Suppressor macrophage treated with lipopolysaccharide for 1 hour (primary cell): ENCODE measurements at places on chromosomes 7 and 10.
A peak's percentile ranks its signal among the peaks of the same experiment; 100 is the strongest.

DNA sequence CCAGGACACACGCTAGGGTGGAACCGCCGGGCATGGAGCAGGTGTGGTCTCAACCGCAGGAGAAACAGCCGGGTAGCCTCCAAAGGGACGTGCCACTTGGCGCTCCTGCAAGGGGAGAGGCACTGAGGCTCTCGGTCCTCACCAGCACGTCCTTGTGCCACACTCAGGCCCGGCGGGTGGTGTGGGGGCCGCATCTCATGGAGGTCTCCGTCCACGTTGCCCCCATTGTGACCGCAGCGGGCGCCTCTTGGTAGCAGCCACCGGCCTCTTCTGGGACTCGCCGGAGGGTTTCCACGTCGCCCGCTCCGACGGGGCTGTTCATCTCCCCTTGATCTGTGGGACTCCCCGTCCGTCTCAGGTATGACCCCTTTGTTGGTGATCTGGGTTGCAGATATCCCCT is 49.2 kb upstream of the ELFN1 start:
- no peak for DNase-seq

GRCh38 chr10:31757386-31757791 is 171.2 kb downstream of the ARHGAP12 start:
- DNase-seq = no peak

DNA sequence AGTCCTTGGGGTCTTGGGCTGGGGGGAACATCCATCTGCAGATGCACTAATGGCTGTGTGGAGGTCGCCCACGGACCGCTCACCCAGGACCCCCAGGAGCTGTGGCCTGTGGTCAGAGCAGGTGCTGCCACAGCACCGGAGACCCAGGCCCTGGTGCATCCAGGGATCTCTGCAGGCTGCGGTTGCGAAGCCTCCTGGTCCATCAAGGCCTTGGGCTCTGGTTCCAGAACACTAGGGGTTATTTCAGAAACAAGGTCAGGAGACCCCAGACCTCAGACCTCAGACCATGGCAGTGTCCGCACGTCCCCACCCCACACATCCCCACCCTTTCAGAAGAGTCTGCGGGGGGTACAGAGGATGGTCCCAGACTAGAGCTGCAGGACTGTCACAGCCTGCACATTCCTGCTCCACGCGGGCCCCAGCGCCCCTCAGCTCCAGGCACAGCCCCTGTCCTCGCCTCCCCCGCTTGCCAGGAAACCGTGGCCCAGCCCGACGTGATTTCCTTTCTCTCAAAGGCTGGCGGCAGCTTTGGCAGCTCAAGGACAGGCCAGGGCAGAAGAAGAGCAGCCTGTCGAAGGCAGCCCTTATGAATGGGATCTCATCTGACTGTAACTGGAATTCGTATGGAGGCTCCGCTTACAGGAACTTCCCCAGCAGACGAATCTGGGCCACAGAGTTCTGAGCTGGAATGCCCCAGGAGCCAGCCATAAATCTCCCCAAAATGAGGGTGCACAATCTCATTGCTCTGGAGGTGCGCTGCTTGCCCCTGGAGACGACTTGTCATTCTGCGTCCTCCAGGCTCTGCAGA is 136.2 kb upstream of the RET start:
- no peak for DNase-seq

DNA sequence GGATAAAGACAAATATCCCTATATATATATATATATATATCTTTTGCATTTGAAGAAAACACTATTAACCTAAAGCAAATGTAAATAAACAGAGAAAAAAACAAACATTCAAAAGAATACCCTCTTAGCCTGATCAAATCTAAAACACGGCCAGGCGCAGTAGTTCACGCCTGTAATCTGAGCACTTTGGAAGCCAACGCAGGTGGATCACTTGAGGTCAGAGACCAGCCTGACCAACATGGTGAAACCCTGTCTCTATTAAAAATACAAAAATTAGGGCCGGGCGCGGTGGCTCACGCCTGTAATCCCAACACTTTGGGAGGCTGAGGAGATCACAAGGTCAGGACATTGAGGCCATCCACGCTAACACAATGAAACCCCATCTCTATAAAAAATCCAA is 9.2 kb downstream of the ANXA7 start:
- DNase-seq = no peak

GRCh38 chr7:88758381-88759229 is 895 bp upstream of the ZNF804B start:
- DNase-seq = no peak

DNA sequence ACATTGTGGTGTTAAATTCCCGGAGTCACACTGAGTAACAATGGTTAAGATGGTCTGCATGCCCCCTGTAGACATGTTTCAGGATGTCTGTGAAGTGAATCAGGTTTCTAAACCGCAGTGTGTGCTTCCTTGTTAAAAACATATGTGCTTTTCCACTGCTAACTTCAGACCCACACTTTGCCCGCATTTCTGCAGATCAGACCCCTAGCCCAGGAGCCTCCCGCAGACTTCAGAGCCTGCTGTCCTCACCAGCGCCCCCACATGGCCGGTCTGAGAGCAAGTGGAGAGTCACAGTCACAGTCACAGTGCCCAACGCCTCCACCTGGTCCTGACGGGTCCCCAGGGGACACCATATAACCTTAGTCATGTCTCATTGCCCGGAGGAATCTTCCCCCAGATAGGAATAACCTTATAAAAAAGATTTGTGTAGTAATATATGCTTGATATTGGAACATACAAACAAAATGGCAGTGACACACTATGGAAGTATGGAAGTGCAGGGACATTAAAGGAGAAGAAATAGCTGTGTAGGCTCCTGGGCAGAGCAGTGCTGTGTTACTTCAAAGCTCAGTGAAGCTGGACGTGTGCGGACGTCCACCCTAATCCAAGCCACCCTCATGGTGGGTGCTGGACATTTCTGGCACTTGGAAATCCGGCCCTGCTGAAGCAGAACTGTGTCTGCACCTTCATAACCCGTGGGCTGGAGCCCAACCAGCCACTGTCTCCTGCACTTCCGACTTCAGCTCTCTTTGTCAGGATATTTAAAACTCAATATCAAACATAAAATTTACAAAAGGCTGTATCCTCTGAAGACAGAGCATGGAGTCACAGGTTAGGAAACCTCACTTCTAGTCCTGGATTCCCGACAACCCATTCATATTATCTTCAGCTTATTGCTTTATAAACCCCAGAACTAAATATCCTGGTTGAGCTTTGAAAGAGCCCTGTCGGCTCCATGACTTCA is 29.0 kb downstream of the GSTO2 start:
- no peak for DNase-seq

GRCh38 chr10:72044417-72045041 is 43.8 kb downstream of the SPOCK2 start:
- no peak for DNase-seq

DNA sequence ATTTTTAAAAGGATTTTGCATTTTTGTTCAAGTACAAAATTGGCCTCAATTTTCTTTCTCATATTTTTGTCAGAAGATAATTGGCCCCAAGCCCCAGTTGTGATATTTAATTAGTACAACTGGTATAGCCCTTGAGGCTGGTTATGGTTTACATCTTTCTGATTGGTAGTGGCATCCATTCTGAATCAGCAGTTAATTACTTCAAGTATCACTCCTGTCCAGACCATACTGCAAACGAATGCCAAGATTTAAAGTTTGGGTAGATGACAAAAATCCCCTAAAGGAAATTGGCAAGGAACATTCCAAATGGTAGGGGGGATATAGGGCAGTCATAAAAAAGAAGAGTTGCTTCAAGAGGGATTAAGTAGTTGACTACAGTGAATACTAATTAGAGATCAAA is 23.1 kb downstream of the MYPN start:
- DNase-seq = no peak

DNA sequence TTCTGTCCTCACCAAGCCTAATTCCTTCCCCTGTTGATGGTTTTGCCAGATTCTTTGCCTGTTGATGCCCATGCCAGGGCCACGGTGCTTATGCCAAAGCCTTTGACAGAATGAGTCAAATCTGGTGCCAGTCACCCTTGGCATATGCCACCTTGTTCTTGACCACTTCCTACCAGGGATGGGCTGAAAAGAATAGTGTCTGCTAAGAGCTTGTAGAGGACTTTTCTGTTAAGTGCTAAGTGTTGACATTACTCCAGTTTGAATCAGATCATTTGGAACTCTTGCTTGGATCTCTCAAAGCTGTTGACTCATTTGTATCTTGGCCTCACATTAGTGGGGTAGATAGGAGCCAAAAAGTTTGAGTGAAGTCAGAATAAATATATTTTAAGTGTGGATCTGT is 661.2 kb downstream of the AUTS2 start:
- no peak for DNase-seq

GRCh38 chr7:98051118-98051744 is 55.4 kb upstream of the LMTK2 start:
- no peak for DNase-seq

- no peak for DNase-seq
Measured at GRCh38 chr10:404346-404745, 269.1 kb downstream of the ZMYND11 start.

DNA sequence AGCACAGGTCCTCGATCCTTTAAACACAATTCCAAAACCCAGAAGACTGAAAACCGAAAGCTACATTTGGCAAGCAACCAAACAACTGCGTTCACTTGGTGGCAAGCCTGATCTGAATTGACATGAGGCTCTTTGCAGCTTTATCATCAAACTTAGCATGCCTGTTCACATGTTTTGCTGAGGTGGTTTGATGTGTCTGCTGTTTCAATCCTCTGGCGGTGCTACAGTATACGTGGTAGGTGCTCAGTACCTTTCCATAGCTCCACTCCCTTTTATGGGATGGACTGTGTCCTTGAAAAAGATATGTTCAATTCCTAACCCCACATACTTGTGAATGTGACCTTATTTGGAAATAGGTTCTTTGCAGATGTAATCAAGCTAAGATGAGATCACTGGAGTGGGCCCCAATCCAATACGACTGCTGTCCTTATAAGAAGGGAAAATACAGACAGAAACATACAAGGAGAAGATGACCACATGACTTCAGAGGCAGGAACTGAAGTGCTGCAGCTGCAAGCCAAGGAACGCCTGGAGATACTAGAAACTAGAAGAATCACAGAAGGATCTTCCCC is 33.4 kb downstream of the CCDC6 start:
- peak; percentile 69 for DNase-seq

GRCh38 chr10:101903827-101904550 is 60.4 kb upstream of the KCNIP2 start:
- no peak for DNase-seq

DNA sequence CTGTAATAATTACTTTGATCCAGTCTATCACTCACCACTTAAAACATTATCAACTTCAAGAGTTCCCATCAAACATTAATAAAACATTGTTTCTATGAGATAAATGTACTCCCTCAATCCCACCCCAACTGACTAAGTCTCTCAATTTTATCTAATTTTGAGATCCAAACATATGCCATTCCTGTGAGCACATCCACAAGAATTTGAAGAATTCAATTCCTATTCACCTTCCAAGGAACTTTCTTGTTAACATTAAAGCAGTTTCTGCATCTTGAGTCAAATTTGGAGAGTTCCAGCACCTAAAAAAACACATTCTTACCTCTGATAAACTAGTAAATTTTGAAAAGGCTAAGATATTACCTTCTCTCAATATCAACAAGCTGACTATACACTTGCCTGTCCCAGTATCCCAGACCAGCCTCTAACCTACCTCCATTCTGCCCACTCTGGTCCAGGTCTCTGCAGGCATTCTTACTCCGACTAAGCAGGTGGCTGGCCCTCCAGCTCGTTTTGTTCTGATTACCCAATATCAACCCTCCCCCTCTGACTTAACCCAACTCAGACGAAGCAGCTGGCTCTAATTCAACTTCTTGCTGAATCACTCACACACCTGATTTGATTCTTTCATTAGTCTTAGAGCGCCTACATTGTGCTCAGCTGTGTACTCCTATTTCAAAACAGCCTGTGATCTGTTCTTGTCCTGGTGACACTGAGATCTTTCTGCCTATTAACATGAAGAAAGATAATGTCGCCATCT is 275.2 kb downstream of the IPMK start:
- no peak for DNase-seq

DNA sequence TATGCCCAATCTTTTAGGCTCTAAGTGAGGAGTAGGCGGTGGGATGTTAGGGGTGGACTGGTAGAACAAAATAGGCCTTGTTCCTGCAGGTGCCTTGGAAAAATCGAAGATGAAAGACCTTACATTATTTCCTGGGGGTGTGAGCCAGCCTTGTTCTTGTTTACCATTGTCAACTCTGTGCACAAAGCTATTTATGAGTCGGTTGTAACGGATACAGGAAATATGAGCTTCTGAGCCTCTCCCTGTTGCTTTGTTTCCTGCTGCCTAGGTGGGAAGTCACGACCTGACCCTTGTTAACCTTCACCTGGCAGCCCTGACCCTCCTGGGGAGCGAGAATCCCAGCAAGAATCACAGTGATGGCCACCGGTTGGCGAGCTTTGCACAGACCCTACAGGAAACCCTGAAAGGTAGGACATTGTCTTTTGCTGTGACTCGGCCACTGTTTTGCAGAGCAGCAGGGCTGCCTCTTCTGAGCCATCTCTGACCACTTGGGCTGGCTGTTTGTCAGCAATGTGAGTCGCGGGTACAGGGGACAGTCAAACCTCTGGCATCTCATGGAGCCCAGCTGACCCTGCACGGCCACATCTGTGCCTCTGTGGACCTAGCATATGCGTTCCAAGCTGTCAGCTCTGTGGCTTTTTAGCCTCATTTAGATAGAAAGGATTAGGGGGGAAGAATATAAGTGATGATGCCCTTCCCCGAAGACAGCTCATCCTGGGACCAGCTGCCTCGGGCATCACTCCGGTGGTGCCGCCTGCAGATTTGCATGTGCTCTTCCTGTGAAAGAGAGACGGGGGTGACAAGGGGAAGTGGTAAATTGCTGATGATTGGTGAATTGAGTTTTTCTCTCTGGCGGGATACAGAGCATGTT is 102.1 kb upstream of the ANLN start:
- peak; percentile 85 for DNase-seq

GRCh38 chr10:47262606-47263533 is 37.1 kb upstream of the GDF10 start:
- DNase-seq = no peak

GRCh38 chr10:70053841-70054288 is 1.2 kb downstream of the MACROH2A2 start:
- DNase-seq = peak; percentile 48

DNA sequence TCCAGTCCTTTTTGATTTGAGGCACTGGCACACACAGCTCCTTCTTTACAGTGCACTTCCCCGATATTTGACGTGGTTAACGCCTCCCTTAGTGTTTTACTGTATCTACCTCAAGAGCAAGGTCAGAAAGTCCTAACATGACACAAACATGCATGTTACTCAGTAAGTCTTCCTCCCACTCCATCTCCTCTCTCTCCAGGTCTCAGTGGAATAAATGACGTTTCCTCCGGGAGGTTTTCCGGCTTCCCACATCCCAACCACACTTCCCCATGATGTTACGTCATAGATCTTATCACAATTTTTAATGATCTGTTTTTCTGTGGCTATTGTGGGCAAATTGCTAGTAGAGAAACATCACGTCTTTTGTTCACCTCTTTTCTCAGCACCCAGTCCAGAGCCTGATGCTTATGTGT is 165.7 kb downstream of the PTPN20 start:
- peak; percentile 67 for DNase-seq

- DNase-seq = no peak
Measured at GRCh38 chr10:133254421-133255120, 16.9 kb downstream of the VENTX start.
